ENCODE measurements at places on chromosomes 2 and 18.

DNA sequence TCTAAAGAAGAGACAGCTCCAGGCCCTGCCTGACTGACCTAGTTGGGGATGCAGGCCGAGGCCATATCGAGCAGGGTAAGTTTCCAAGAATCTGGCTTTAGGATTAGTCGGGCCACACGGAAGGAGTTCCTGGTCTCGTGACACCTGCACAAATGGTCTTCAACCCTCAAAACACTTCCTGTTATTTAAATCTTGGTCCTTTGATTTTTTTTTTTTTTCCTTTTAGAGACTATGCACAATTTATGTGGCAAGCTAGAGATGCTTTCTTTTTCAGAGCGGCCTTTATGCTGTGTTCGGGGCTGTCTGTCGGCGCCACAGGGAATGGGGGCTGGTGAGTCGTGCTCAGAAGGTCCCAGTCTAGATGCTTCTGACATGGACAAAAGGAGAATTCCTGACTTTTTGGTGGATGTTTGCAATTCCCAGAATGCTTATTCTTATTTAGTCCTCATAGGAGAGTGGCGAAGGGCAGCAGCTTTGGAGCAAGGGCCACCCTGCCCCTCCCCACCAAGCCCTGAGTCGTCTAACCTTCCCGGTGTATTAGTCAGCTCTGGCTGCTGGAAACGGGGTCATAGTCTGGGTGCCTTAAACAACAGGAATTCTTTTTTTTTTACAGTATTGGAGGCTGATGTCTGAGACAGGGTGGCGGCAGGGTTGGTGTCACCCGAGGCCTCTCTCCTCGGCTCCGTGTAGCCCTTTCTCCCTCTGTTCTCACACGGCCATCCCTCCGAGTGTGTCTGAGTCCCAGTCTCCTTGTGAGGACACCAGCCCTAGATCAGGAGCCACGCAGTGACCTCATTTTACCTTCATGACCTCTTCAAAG is 27.4 kb downstream of the HPCAL1 start:
- DNase-seq = no peak

DNA sequence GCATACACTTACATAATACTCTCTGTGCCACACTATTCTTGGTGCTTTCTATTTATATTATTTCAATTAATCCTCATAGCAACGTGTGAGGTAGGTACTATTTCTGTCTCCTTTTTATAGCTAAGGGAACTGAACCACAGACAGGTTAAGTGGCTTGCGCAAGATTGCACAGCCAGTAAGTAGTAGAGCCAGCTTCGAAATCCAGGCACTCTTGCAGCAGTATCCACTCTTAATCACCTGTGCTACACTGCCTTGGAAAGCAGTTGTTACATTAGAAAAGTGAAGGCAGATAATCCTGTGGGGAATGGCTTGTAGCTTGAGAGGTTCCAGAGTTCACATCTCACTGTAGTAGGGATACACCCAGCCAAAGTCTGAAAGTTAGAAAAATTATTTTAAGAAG is 198.3 kb downstream of the LDLRAD4 start:
- DNase-seq = no peak

DNA sequence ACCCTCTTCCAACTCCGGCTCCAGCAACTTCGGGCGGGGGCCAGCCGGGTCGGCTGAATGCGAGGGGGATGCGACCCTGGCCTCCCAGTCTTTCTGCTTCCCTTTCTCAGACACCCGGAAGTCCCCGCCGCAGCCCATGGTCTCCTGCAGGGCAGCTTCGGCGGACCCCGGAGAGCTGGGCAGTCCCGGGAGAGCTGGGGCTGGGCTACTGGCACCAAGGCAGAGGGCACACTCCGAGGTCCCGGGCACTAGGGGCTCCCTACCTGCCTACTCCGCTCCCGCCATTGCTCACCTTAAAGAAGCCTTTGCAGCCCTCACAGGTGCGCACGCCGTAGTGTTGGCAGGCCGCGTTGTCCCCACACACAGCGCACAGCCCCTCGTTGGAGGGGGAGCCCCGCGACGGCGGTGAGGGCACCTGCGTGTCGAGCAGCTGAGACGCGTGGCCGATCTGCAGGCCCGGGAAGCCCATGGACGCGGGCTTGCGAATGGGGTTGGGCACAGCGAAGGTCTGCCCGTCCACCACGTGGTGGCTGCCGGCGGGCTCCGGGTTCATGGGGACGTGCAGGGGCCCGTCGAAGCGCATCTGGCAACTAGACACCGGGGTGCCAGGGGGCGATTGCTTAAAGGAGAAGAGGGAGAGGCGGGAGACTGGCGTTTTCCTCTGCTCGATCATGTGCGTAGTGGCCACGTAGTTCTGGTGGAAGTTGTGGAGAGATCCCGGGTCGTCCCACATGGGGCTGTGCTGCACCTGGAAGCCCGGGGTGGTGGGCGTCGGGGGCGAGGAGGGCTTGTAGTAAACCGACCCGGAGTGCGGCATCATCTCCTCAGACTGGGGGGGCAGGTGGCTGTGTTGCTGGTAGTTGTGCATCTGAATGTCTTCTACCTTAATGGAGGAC is 3.2 kb downstream of the NR4A2 start:
- DNase-seq = no peak

DNA sequence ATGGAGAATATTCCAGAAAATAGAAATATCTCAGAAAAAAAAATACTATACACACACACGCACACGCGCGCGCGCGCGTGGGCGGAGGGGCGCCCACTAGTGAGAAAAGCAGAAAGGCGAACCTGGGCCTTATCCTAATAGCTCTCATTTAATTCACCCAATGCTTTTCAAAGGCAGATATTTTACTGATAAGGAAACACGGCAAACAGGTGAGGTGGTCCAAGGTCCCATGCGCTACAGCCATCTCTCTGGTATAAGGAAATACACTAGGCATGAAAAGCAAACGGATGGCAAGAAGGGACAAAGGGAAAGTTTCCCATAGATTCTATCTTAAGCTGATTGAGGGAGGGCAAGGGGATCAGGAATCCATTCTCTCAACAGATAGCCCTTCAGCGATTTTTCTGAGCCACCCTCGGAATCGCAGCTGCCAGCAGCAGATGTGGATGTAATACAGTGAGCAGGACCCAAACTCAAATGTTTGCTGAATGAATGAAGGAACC is 136.7 kb downstream of the TMEM247 start:
- no peak for DNase-seq

DNA sequence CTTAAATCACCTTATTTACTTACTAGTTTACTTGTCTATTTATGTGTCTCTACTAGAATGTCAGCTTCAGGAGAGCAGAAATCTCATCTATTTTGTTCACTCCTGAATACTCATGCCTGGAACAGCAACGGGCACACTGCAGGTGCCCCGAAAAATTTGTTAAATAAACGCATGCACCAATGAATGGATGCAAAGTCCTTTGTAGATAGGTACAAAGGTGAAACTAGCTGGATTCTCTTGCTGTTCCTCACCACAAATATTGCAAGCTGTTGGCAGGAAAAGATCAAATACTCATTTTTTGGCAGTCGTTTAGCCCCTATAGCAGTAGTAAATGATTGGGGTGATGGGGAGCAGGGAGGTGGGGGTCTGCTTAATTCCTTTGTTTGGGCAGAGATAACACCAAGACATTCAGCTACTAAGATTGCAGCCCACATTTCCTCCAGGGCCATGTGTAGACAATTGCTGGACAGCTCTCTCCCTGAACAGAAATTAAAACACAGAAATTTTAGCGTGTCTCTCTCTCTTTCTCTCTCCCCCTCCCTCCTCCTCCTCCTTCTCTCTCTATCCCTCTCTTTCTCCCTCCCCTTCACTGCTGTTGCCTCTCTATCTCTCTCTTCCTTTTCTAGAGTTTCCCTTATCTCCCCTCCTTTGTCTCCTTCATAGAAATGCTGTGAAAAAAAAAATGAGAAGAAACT is 5.4 kb downstream of the MARCHF4 start:
- no peak for DNase-seq

- no peak for DNase-seq
Measured at GRCh38 chr2:138094031-138094430, 129.8 kb downstream of the HNMT start.

- DNase-seq = no peak
Measured at GRCh38 chr2:85853499-85854165, 35.2 kb downstream of the ST3GAL5 start.

DNA sequence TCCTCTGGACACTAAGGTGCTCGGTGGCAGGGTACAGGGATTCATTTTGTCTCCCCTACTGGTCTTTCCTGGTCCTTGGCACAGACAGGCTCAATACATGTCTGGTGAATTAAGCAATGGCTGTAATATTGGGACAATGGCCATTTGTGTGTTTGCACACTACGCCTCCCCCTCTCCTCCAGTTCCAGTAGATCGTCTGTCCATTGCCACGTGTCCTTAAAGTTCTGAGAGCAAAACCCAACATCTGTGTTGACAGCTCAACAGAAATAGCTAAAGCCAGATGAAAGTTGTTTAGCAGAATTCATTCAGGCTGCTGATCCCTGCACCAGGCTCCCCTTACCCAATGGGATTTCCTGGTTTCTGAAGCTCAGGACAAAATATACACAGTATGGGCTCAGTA is 9.0 kb upstream of the FABP1 start:
- DNase-seq = no peak

Measured in stimulated activated CD8-positive, alpha-beta memory T cell treated with anti-CD3 and anti-CD28 coated beads, Interleukin-4, amount 100 ng/mL, for 4 hours (primary cell).